ENCODE measurements at places on chromosomes 7 and 10. TPM values are rescaled to one million over a fixed set of nuclear protein-coding genes. Genes with fewer than 3 reads are reported as not detected.

GRCh38 chr7:116957874-116958273 is 4.6 kb downstream of the ST7 start:
- DNase-seq = no peak

- DNase-seq = no peak
Observed at GRCh38 chr10:63930584-63930983, 409.4 kb downstream of the REEP3 start.

Gene SCRN1
- 61.2 TPM for total RNA-seq

Gene ITPRID1
- total RNA-seq = not detected

Gene INSIG1
- 41.6 TPM for total RNA-seq

Measured in ureter (tissue), 1 donor.